Spinal cord (tissue), 10 donors: ENCODE measurements at places on chromosomes 2 and 18. TPM values are rescaled to one million over a fixed set of nuclear protein-coding genes. Genes with fewer than 3 reads are reported as not detected.

GRCh38 chr2:62370321-62371250, 135.4 kb downstream of the TMEM17 start:
- DNase-seq = no peak

GRCh38 chr2:136376798-136377211, 258.9 kb upstream of the CXCR4 start:
- no peak for DNase-seq

DNA sequence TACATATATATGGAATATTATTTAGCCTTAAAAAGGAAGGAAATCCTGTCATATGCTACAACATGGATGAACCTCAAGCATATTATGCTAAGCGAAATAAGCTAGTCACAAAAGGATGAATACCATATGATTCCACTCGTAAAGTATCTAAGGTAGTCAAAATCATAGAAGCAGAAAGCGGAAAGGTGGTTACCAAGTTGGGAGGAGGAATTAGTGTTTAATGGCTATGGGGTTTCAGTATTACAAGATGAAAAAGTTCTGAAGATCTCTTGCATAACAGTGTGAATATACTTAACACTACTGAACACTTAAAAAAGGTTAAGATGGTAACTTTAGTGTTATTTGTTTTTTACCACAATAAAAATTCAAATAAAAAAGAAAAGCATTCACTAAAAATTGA, 99.0 kb downstream of the MGAT5 start:
- DNase-seq = no peak

DNA sequence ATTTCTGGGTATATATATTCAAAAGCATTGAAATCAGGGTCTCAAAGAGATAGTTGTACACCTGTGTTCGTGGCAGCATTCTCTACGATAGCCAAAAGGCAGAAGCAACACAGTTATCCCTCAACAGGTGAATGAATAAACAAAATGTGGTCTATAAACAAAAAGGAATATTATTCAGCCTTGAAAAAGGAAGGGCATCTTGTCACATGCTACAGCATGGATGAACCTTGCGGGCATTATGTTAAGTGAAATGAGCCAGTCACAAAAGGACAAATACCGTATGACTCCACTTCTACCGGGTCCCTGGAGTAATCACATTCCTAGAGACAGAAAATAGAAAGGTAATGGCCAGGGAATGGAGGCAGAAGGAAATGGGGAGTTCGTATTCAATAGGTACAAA, 228.8 kb downstream of the SH3BP4 start:
- no peak for DNase-seq

DNA sequence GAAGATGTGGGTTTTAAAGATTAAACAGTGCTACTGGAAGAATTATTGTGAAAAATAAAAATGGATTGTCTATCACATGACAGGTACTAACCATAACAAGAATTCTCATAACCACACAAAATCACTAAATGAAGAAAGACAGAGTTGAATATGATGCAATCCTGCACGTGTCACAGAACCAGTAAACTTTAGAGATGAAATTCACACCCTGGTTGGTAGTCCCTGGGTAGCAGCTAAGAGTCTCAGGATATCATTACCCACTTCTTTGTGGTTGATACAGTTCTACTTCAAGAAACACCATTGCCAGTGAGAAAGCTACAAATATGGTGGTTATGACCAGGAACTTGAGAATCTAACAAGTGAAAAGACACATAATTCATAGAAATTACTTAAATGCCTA, 450.2 kb downstream of the ERBB4 start:
- DNase-seq = no peak

DNA sequence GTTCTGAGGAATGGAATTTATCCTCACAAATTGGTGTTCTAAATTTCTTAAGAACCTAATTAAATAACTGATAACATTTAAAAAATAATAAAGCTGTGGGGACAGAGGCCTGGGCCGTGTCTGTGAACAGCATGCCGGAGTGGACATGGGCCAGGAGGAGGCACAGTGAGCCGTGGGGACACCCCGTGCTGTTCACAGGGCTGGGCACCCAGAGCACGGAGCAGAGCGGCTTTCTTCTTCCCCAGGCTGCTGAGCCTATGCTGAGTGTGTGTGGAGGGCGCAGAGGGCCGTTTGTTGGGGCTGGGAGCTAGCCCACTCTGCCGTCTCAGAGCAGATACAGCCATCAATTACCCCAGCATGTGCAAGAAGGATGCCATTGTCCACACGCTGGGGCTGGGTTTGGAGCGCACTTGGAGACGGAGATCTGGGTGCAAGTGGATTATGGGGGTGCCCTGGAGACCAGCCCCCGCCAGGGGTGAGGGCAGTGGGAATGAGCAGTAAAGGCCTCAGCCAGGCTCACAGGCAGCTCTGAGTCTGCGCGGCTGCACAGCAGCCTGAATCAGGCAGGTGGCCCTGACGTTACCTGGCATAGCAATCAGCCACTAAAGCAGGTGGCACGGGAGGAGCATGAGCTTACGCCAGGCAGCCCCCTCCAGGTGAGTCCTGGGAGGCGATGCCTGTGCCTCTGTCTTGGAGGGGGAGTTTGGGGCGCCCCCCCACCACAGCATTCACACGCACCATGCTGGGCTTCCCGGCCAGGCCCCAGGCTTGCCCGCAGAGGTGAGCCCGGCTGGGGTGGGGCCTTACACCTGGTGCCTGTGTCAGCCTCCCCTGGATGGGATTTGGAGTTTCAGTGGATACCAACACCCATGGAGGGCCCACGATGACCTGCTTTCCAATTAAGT, 52.1 kb upstream of the SLC66A3 start:
- DNase-seq = no peak

Gene ACVR1C
- polyA plus RNA-seq = 2.1 TPM

Gene ILKAP
- 48.0 TPM for polyA plus RNA-seq
